ENCODE measurements at places on chromosomes 5 and 9.

GRCh38 chr5:34833976-34834793 is 4.8 kb upstream of the TTC23L start:
- no peak for DNase-seq

DNA sequence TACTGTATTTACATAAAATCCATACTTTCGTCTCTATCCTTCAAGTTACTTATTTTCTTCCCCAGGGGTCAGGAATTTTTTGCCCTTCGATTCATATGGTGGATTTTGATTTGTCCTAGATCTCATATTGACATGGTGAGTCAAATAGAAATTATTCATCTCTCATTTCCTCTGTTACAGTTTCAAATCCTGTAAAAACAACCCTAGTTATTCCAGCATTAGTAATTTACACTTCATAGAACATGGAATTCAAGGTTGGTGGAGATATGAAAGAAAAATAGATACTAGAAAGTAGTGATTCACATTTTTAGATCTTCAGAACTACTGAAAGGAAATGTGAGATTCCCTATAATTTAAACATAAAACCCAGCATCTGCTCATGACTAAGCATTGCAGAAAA is 1331.0 kb upstream of the CDH9 start:
- DNase-seq: no peak

DNA sequence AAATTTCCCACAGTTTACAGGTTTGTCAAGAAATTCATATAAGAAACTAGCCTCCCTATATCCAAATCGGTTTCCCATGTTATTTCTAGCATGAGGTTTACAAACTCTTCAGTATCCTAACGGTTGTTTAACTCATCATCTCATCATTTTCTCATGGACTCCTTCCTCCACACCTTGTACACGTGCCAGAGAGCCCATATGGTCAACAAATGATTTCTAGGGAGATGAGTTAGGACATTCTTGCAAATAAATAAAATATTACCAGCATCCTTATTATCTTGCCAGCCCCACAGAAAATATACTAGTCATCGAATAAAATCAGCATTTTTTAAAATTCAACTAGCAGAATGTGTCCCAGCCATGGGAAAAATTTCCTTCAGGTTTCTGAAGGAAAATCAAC is 285.2 kb downstream of the EBF1 start:
- no peak for DNase-seq

GRCh38 chr5:167936022-167936421 is 355.4 kb upstream of the WWC1 start:
- no peak for DNase-seq

DNA sequence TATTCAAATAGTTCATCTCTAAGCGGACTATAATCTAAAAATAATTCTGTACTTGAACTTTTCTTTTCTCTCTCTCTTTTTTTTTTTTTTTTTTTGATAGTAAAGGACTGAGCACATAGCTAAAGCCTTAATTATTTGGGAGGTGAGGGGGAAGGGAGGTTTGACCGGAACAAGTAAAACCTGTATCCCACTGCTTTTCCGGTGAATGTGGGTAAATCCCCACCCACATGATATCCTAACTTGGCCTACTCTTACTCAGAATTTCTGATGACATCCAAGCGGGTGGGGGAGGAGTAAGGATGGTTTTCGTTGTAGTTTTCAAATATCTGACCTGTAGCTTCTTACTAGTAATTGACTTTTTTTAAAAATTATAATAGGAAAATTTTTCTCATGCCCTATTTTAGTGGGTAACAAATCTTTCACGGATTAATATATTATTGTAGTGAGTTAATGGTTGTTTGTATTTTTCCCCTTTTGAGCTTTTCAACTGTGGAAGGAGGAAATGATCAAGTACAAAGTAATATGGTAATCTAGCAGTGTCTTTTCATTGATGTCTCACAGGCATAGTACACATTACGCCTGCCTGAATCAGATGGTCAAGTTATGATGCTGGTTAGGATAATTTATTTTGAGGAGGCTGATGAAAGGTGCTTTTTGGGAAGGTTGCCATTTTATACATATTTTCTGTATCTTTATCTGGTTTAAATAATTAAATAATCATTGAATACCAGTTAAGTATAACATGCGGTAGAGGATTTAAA is 2.2 kb upstream of the ELL2 start:
- no peak for DNase-seq

DNA sequence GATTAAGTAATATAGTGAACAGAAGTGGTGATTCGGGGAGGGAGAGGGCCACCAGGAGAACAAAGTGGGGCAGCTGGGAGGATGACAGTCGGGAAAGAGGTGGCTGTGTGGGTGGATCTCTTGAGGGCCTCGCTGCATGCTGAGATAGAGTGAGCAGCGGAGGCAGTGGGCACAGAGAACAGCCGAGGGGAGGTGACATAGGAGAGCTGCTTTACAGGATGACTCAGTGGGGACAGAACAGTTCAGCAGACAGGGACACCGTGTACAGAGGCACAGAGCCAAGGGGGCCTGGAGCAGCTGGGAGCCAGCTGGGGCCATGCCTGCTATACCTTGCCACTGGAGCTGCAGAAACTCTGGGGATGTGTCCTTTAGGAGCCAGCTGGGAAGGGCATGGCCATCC is 273.9 kb downstream of the GADD45G start:
- DNase-seq: peak; percentile 11

Measured in activated B cell treated with CpG ODN at 0.5 μM for 24 hours (primary cell).